ENCODE measurements at places on chromosomes 3 and 15. TPM values are rescaled to one million over a fixed set of nuclear protein-coding genes. Genes with fewer than 3 reads are reported as not detected.

ATP13A4 gene
- 0.85 TPM for polyA plus RNA-seq

CCR2 gene
- polyA plus RNA-seq = 10.9 TPM

SOX14 gene
- polyA plus RNA-seq = not detected

CRABP1 gene
- polyA plus RNA-seq = not detected

CXCR6 gene
- 0.69 TPM for polyA plus RNA-seq

NOX5 gene
- polyA plus RNA-seq = not detected

GORASP1 gene
- polyA plus RNA-seq = 33.3 TPM

TMA7 gene
- polyA plus RNA-seq = 701 TPM

RLBP1 gene
- not detected for polyA plus RNA-seq

GPR149 gene
- not detected for polyA plus RNA-seq

BFSP2 gene
- polyA plus RNA-seq = 2.8 TPM

Data from IgD-negative memory B cell (primary cell).